ENCODE measurements at places on chromosomes 13 and 19.

DNA sequence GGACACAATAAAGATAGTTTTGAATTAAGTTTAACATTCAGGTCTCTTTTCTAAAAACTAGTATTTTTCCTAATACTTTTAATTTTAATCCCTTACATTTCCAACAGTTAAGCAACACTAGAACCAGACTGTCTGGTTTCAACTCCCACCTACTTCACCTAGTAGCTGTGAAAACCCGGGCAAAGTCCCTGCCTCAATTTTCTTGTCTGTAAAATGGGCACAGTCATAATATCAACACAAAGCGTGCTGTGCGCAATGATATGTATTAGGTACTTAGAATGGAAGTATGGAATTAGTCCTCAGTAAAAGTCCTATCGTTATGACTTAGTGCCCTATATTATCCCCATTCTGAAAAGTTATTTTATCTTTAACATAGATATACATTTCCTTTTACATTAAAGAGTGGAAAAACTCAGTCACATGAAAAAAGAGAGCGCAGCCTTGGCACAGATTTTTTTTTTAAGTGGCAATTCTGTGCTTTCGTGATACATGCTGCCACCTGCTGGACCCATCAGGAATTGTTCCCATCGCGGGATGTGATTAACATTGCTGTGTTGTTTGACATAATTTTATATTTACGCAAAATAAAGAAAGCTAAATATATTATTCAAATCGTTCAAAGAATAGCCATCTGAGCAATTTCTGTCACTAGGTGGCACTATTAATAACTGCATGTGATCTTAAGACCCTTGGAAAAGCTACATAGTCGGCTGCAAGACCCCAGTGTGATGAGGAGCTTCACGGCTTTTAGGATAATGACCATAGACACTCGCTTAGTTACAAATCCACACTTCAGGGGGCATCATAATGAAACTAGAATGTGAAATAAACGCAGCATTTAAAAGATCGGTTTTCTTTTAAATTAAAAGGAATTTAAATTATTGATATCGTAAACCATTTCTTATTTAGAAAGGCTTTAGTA is 59.9 kb downstream of the LIG4 start:
- DNase-seq: peak; percentile 43

DNA sequence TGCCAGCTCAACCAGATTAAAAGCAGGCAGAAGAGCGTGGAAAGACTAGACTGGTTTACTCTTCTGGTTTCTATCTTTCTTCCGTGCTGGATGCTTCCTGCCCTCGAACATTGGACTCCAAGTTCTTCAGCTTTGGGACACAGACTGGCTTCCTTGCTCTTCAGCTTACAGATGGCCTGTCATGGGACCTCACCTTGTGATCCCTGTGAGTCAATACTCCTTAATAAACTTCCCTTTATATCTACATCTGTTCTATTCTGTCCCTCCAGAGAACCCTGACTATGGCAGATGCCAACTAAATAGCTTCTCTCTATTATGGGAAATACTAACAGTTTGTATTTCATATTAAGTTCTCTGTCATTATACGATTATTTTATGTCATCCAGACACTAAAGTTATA is 609.1 kb downstream of the LMO7 start:
- no peak for DNase-seq

- no peak for DNase-seq
These were observed 968 bp upstream of the KL start for GRCh38 chr13:33015241-33015668.

DNA sequence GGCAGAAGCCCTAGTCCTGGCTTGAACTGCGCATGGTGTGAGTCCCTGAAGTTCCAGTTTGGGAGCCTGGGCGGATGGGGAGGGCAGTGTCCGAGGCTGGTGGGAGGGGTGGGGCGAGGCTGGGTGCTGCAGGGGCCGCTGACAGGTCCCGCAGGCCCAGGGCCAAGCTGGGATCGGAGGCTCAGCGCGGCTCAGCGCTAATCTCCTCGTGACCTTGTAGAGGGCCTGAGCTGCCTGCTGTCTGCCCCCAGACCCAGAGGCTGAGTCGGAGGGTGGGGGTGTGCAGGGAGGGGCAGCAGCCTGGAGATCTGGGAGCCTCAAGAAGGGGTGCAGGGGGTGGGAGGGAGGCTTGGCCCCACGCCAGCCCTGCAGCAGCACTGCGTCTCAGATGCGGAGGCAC is 3.0 kb downstream of the ATP1A3 start:
- no peak for DNase-seq

- DNase-seq: peak; percentile 19
These were observed 379 bp upstream of the ZNF470 start for GRCh38 chr19:56566904-56567273.

GRCh38 chr13:98581971-98582702 is 5.2 kb upstream of the STK24 start:
- DNase-seq: no peak

DNA sequence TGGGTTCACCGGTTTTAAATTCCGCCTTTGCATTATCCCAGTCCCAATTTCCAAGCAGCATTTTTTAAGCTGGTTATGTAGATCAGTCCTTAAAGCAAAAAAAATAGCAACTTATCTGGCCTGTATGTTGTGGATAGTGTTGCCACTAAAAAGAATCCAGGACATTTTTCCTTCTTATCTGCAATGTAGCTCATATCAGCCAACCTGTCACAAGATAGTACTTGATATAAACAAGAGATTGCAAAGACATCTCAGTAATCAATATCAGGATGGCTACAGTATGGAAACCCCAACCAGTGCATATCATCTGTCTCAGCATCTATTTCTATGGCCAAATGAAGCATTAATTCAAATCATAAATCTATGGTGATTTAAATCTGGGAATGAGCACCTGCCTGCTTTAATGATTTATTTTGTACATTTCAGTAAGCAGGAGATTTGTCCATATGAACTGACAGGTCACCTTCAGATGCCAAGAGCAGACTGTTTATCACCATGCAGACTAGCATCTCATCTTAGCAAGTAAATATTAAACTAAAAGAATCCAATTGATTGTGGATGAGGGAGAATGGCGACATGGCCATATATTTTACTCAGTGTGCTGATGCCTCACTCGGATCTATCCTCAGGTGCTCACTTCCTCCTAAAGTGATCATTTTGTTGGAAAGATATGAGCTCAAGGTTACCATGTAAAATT is 240.4 kb downstream of the DACH1 start:
- DNase-seq: no peak

GRCh38 chr19:5586300-5587070 is 18.7 kb upstream of the TINCR start:
- no peak for DNase-seq

GRCh38 chr13:28496188-28496564 is 1.2 kb upstream of the FLT1 start:
- no peak for DNase-seq

DNA sequence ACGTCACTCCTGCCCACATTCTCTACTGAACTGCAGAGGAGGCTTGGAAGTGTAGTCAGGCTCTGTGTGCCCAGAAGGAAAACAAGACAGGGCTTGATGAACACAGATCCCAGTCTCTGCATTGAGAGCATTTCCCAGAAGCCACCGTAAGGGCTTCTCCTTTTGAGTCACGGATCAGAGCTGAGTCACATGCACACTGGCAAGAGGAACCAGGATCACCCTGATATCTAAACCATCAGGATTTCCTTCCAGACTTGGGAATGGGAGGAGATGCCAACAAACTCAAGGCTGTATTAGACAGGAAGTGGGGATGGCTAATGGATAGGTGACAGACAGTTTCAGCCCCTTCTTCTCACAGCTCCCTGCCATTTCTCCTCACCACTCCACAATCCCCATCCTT is 17.7 kb upstream of the FBXO17 start:
- no peak for DNase-seq

DNA sequence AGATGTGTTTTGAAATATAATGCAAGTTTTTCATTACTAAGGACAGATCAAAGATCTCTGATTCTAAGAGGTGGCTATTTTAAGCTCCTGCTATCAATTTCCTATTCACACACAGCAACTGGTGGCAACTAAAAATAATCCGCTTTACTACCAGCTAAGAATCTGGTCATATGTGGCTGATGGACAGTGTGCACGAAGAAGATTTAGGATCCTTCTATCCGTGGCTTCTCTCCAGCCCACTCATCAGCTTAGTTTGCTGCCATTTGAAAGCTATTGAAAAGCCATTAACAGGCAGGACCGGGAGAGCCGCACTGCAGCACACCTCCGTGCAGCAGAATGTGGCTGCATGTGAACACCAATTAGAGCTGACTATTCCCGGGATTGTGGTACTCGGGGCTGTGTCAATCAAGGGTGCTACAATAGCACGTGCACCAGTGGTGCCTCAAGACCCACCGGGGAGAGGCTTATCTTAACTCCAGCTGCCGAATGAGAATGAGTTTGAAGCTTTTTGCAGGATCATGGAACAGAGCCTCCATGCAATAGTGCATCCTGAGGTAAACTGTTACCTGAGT is at the start of gene MYO16:
TSS of gene MYO16 (plus strand) at position 431 of the 572 bp plus-strand sequence. CDS start 234 bp downstream, outside the sequence.
- DNase-seq: no peak

DNA sequence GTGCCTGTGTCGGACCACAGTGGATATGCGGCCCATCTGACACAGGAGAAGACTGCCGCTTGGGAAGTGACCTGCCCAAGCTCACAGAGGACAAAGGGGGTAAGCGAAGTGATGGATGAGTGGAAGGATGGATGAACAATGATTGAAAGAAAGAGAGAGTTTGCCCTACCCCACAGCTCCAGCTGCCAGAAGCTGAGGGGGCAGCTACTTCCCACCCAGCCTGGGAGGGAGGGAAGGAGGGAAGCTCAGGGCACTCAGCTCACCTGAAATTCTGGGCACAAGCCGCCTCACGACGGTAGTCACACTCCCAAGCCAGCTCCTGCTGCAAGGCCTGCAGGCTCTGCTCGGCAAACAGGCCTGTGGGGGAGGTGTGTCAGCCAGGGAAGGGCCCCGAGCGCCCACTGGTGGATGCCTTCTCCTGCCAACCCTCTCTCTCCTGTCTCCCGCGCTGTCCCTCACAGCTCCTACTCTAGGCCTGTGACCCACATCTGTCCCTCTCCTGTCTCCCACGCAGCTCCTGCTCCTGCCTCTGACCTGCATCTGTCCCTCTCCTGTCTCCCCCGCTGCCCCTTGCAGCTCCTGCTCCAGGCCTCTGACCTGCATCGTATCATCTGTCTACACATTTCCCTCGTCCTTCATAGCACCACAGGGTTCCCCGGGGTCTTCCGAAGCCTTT is 12.0 kb upstream of the NUMBL start:
- no peak for DNase-seq

- no peak for DNase-seq
These were observed 15.7 kb upstream of the TSHZ3 start for GRCh38 chr19:31364963-31365362.

GRCh38 chr19:41223431-41224234 is 4.6 kb downstream of the AXL start:
- DNase-seq: no peak

DNA sequence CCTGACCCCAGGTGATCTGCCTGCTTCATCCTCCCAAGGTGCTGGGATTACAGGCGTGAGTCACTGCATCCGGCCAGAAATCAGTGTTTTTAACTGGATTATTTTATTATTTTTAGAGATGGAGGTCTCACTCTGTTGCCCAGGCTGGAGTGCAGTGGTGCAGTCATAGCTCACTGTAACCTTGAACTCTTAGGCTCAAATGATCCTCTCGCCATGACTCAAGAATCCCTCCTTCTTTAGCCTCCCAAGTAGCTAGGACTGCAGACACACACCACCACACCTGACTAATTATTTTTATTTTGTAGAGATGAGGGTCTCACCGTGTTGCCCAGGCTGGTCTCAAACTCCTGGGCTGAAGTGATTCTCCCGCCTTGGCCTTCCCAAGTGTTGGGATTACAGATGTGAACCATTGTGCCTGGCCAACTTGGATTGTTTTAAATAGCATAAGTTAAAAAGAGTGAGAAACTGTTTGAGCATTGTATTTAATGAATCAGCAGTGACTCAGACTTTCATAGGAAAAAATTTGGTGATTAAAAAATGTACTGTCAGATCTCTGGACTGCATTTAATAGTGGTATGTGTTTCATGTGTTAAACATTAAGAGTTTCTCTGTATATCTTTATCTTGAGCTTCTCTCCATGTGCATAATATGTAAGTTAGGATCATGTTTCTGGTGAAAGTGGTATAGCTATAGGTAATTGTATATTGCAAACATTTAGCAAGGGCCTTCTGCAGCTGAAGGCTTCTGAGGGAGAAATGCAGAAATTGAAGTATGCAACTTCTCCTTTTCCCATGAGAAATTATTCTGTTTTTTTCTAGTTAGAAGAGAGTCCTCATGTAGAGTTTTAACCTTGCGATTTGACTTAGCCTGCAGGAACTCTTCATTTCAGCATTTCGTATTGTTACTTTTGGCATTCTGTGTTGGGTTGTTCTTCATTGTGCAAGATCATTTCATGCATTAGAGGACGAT is 121.2 kb downstream of the PCCA start:
- DNase-seq: no peak

DNA sequence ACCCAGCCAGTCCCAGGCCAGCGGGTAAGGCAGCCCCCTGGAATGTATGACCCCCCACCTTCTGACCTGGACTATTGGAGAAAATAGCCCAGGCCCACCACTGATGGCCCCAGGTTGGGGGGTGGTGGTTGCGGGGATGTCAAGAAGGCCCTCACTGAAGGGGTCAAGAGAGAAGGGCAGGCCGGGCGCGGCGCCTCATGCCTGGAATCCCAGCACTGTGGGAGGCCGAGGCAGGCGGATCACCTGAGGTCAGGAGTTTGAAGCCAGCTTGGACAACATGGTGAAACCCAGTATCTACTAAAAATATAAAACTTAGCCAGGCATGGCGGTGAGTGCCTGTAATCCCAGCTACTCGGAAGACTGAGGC is 1.5 kb upstream of the ADAMTSL5 start:
- no peak for DNase-seq

GRCh38 chr19:30076751-30077670 is 135.0 kb downstream of the URI1 start:
- no peak for DNase-seq

GRCh38 chr19:4414800-4415321 is 12.4 kb downstream of the CHAF1A start:
- no peak for DNase-seq

DNA sequence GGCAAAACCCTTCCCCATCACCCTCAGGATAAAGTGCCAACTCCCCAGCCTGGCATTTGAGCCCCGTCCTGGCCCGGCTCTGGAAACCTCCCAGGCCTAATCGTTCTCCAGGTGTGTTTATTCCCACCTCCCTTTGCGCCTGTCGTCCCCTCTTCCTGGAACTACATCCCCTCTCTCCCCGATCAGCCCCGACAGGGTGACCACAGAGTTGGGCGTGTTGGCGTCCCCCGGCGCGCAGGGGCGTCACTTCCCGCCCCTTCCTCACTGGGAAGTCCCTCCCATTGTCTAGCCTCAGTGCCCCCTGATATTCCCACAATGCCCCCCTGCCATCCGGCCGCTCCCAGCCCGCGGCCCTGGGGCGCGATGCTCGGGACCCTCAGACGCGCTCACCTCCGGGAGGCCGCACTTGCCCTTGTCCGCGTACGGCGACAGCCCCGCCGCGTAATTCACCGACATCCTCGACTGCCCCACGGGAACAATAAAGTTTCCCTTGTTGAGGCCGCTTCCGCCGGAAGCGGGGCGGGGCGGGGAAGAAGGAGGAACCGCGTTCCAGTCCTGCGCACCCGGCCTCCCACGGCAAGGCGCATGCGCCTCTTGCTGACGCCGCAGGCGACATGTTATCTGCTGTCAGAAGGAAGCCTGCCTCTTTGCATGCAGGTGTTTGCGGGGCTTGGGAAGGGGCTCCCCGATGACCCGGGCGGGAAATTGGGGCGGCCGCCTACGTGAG is at the start of the genes ANKRD24 and SIRT6:
TSS of gene ANKRD24 (plus strand) at position 606 of the 727 bp plus-strand sequence. CDS start 3,737 bp downstream, outside the sequence.
TSS of gene SIRT6 (minus strand) at position 480 of the 727 bp plus-strand sequence. CDS start at position 456, 24 bp downstream.
- DNase-seq: peak; percentile 95
